ENCODE measurements at places on chromosomes 4 and X.
A peak's percentile ranks its signal among the peaks of the same experiment; 100 is the strongest.

DNA sequence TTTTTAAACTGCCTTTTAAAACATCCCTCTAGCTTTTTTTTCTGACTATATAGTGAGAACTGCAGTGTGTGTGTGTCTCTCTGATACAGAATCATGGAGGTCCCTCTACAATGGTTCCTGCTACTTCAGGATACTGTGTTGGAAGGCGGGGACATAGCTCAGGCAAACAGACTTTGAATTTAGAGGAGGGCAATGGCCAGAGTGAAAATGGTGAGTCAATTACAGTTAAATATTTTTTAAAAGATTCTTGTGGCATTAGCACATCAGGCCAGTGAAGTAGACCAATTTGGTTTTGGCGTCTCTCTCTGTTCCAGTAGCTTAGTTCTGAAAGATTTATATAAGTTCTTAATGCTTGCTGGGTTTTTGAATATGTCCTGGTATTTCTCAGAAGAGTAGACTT lies 47.1 kb downstream of the ALG13 start:
- DNase-seq: no peak

DNA sequence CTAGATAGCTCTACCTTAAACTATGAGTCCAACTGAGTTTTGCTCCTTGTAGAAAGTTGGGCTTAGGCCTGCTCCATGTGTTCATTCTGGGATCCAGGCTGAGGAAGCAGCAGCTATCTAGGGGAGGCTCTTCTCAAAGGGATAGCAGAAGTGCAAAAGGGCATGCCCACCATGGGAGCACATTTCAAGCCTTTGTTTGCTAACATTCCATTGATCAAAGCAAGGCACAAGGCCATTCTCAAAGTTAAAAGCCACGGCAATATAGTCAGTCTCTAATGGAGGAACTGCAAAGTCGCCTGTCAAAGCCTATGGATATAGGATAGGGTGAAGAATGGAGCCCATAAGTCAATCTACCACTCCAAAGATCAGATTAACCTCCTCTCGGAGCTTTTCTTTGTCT lies 488.1 kb upstream of the ARX start:
- DNase-seq: no peak

- no peak for DNase-seq
Measured at GRCh38 chr4:160265836-160266235, 1163.0 kb downstream of the RAPGEF2 start.

- no peak for DNase-seq
Measured at GRCh38 chr4:71064521-71064920, 71.1 kb downstream of the DCK start.

- DNase-seq: no peak
Measured at GRCh38 chr4:185847352-185848097, 35.5 kb upstream of the SORBS2 start.

GRCh38 chrX:11367609-11368430 lies 74.6 kb downstream of the AMELX start:
- no peak for DNase-seq

DNA sequence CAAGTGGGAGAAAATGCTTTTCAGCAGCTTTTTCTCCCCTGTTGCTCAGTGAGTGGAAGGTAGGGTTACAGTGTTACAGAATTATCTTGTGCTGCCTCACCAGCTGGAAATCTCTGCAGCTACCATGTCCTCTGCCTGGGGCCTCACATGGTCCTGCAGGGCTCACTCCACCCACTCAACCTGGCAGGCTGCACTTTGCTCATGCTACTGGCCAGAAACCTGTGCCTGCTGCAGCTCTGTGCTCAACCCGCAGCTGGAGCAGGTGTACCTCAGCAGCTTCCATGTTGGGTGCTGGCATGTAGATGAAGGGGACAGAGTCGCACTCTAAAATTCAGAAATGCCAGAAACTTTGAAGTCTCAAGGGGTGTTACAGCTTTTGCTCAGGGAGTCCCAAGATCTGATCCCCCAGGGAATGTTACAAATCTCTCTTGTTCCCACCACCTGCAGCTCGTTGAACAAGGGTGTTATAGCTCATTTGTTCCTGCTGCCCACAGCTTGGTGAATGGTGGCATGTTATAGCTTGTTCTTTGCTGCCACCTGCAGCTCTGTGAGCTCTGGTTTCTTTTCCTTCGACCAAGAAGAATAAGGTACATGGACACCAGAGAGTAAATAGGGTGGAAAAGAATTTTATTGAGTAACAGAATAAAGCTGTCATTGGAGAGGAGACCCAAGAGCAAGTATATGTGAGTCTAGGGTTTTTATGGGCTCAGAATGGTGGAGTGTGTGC lies 845.8 kb downstream of the TECRL start:
- no peak for DNase-seq

DNA sequence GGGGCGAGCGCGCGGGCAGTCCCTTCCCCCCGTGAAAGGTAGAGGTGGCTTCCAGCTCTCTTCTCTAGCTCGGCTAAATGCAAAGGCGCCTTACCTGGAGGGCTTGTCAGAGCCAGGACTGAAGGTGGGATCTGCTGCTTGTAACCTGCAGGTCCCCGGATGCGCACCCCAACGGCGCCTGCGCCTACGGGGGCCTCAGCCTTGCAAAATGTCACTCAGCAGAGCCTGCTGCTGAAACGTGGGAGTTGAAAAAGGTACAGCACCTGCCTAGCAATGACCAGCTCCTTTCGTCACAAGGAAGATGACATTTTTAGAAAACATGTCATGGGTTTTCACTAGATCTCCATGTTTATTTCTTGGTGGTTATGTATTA lies 583 bp downstream of the ABHD18 start:
- peak; percentile 87 for DNase-seq

DNA sequence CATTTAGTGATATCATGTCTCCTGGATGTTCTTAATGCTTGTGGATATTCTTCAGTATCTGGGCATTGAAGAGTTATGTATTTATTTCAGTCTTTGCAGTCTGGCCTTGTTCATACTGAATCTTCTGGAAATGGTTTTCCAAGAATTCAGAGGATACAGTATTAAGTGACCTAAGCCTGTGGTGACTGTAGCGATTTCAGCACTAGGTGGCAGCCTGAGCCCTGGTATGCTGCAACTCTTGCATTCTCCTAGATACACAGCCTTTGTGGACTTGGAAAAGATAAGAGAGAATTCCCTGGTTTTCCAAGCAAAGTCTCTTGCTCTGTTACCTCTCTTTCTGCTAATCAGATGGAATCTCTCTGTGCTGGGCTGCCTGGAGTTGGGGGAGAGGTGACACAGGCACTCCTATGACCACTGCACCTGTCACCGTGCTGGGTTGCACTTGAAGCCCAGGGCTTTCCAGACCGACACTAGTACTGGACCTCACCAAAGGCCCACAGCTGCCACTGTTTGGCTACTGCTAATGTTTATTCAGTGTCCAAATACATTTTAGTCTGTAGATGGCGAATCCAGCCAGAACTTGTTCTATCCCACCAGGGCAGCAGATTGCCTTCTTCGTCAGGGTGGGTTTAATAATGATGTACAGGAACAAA lies 19.3 kb upstream of the SPIN2A start:
- DNase-seq: no peak

DNA sequence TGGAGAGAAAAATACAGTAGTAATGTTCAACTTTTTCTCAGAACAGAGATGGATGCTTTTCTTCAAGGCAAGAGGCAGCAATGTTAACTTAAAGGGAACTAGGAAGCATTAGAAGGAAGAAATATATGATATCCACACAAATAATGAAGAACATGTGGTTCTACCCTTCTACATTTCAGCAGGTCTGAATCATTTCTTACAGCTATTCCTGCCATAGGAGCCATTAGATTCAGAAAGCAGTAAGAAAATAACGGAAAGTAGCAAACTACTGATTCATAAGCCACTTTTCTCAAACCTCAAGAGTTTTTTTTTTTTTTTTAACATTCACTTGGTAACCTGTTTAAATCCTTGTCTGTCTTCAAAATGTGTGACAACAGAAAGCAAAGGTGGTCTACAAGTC lies 1251.6 kb upstream of the AGA start:
- no peak for DNase-seq

DNA sequence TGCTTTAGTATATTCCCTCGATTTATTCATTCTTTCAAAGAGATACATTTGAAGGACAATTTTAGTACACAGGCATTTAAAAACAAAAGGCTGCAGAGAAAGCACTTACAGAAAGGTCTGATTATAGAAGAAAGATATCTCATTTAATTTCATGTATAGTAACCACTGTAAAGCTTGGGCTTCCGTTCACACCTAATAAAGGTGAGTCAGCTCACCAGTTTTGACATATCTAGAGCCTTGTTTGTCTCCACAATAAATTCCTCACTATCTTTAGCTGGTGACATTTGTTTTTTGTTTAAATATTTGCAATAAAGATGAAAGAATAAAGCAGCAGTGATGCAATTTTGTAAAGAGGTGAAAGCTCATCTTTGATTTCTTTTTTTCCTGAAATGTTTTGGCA lies 1.1 kb upstream of the EPHA5 start:
- no peak for DNase-seq

DNA sequence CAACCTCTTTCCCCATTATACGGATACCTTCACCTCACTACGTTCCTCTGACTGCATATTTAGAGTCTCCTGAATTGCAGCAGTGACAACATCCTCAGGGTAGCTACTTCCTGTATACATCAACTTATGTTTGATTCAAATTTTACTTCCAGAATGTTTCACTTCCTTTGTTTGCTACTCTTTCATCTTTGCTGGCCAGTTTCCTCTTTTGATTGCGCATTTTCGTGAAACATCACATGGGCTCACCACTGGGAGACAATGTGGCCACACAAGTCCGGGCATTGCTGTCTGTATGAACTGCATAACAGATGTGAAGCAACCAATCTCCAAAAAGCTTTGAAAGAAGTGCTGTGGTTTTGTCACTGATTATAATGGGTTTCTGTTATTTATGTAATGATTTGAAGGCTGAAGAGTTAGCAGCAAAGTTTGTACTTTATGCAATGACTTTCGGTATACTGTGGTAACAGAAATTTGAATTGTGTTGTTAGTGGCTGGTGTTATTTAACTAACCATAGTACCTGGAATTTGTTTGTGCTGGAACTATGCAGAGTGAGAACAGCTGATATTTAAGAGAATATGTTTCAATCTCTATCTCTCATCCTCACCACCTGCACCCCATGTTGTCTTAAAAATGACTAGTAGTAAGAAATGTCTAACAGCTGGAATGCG lies 7.4 kb downstream of the SNCA start:
- peak; percentile 29 for DNase-seq

DNA sequence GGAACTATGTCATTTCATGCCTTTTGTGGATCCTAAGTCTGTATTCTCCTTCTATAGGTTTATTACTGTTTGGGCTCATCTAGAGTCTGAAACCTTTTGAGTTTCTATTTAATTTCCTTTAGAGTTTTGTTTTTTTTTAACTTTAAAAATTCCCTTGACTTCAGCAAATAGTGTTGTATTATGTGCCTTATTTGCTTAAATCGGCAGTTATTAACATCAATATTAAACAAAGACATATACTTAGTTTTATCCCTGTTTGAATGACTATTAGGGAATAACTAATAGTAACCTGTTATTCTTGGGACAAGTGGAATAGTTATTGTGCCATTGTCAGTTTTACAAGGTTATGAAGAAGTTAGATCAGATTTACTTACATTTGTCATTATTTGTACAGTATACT lies 112.8 kb upstream of the NUDT6 start:
- DNase-seq: no peak

DNA sequence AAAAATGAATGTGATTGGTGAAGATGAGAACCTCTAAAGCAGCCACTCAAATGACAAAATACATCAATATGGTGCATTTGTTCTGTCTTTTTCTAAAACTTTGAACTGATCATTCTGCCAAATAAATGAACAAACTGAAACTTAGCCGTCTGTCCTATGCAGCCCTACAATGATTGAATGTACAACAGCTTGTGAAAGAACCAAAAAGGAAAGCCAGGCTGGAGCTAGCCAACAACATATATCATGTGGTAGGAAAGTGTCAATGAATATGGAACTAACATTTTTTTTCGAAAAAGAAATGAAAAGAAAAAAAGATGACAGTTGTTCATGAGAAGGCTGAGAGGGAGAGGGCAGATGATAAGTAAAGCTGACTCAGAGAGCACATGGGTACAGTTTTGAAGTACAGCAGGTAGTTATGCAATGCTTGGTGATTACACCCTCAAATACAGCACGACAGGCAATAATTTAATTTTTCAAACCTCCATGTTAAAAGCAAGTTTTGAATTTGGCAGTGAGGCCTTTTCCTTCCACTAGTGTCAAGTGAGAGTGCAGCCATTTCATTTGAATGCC lies 21.2 kb upstream of the SLC7A11 start:
- no peak for DNase-seq

DNA sequence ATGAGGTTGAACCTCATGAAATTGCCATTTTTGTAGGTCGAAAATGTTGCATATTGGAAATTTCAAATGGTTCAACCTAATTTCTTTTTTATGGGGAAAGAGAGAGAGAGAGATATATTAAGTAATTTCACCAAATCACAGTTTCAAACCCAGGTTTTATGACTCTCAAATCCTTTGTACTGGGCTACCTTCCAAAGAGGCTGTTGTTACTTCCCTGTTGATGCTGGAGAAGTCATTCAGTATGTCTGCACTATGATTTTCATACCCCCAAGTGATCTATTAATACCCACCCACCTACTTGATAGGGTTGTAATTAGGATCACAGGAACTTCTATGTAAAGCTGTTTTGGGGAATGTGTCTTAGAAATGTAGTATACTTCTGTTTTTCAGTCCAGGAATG lies 109.9 kb downstream of the ZNF330 start:
- DNase-seq: no peak

DNA sequence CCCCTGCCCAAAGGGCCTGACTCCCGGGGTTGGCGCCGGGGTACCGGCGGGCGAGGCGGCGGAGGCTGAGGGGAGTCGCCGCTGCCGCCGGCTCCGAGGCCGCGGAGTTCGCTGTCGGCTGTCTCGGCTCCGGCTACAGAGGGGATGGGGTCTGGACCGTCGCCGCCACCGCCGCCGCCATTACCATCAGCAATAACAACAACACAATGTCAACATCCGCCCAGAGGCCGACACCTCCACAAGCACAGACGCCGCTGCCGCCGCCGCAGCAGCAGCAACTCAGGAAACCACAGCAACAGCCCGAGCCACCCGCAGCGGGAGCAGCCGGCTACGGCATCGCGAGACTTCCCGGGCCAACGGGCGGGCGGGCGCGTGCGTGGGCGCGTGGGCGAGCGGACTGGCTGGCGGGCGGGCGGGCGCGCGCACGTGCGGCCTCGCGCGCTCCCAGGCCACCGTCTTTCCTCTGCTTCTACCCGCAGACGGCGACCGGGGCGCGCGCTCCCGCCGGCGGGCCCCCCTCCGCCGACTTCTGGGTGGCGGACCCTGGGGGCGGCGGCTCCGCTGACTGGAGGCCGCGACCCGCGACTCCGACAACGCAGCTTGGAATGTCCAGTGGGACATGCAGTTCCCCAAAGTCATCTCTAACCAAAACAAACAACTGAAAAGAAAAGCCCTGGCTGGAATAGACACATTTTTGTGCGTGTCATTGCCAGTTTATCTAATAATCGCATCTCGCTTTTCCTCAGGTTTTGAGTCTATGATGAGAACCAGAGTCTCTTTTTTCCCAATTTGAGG lies at the start of gene CHIC2:
Gene CHIC2 (minus strand): TSS at position 289 of the 795 bp plus-strand sequence. CDS start 305 bp downstream, outside the sequence.
- peak; percentile 96 for DNase-seq

Data from GM06990 (cell line).